ENCODE measurements at places on chromosomes 5 and 9.
A peak's percentile ranks its signal among the peaks of the same experiment; 100 is the strongest.

- DNase-seq = no peak
Observed at GRCh38 chr5:125011014-125011413, 264.6 kb upstream of the ZNF608 start.

DNA sequence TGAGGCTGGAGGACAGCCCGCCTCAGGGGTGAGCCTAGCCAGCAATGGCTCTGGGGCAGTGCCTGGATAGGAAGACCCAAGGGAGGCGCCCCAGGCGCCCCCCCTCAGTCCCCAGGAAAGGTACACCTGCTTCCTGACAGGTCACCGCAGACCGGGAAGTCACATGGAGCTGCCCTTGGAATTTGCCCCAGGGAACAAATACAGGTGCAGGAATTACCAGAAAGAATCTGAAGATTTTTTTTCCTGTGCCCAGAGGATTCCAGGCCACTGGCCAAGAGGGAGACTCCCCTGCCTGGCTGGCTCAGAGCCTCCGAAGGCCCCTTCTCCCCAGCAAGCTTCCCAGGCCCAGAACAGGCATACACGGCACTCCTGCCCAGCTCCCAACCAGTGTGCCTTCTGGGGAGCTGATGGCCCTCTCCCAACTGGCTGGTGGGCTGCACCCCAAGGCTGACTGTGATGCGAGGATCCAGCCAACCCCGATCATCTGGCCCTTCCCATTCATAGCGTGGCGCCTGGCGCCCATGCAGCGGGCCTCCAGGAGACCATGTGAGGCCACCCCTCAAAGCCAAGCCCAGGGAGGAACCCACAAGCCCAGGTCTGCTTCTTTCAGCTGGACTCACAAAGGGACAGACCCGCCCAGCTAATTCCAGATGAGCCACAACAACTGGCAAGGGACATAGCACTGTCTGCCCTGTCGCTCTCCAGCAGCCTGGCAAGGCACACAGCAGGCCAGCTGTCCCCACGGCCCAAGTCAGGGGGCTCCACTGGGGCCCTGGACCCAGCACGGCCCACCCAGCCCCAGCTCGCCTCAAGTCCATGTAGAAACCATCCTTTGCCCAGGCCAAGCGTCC lies 2.3 kb downstream of the TPRN start:
- DNase-seq = no peak

GRCh38 chr5:45062044-45062443 lies 253.3 kb downstream of the MRPS30 start:
- no peak for DNase-seq

DNA sequence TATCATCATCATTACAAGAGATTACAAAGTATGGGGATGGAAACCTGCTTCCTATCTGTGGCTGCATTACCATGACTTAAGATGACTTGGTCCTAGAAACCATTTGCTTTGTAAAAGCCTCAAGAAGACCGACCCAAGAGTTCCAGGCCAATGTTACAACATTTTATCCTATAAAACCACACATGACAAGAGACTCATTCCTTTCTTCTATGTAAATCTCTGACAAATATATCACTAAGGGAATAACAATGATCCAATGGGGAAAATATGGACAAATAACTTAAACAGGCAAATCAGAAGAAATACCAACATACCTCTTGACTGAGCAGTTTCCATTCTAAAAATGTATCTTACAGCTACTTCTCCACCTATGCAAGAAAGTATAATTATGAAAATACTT lies 44.3 kb upstream of the VPS13A start:
- DNase-seq = no peak

DNA sequence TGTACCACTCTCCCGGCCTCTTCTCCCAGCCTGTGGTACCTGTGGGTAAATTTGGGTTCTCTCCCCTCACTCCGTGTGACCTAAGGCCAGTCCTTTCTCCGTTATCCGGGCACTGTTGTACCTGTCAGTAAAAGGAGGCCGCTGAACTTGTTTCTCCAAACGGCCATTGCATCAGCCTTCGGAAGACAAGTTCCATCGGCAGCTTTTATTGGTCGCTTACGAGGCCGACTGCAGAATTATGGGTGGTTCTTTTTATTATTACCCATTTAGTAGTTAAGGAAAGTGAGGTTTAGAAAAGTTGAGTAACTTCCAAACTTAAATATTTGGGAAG lies 558 bp downstream of the GRPEL2 start:
- no peak for DNase-seq

DNA sequence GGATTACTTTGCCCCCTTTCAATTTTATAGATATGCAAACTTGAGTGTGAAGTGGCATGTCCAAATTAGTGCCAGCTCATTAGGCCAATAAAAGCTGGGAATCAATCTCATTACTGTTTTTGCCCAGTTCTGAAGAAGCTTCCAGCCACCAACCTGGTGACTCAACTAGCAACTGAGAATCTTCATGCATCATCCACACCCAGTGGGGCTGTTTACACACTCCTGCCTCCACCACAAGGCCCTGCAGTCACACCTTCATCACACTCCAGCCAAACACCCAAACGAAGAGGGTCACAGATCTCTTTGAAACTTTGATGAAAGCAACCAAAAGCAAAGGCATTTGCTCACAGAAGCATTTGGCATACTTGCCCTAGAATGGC lies 41.3 kb upstream of the S1PR3 start:
- DNase-seq = no peak

DNA sequence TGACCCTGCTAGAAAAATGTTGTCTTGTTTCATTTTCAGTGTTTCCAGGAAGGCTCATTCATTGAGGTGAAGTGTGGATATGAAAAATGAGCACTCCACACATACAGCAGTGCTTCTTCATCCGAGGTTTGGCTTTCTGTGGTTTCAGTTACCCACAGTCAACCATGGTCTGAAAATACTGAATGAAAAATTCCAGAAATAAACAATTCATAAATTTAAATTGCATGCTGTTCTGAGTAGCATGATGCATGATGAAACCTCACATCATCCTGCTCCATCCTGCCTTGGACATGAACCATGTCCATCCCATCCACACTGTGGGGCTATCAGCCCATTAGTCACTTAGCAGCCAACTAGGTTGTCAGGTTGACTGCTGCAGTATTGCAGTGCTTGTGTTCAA lies 10.4 kb upstream of the SLC45A2 start:
- DNase-seq = no peak

GRCh38 chr5:142572006-142572405 lies 113.9 kb downstream of the FGF1 start:
- no peak for DNase-seq

DNA sequence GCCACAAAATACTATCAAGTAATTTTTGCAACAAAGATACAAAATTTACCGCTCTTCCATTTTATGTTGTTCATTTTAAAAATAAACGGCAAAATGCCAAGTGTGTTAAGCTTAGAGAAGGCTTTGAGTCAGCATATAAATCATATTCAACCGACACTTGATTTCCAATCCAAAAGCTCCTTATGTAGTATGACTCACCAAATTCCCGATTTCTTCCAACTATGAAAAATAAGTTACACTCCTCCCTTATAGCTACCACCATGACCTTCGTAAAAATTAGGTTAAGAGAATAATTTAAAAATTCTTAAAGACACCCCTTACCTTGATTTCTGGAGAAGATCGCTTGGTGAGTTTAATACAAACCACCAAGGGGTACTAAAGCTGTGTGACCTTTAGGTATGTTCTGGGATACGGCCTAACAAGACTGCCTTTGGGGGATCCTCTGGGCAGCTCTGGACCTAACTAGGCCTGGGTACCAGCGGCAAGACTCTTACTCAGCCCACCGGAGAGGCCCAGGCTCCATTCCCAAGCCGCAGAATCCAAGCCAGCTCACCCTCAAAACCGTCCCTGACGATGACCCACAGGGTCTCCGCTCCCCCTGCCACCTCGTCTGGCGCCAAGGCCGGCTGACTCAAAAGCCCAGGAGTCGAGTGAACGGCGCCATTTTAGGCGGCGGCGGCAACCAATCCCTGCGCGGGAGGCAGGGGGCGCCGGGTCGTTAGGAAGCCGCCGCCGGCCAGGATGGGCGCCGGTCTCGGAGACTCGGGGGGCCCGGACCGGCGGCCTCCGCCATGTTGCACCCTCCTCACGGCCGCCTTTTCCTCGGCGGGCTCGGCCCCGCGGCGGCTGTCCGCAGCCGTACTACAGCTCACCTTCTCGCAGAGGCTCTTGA lies 739 bp downstream of the PPP2CA start:
- DNase-seq = peak; percentile 80

GRCh38 chr5:85388770-85389169 lies 1004.1 kb upstream of the EDIL3 start:
- no peak for DNase-seq

DNA sequence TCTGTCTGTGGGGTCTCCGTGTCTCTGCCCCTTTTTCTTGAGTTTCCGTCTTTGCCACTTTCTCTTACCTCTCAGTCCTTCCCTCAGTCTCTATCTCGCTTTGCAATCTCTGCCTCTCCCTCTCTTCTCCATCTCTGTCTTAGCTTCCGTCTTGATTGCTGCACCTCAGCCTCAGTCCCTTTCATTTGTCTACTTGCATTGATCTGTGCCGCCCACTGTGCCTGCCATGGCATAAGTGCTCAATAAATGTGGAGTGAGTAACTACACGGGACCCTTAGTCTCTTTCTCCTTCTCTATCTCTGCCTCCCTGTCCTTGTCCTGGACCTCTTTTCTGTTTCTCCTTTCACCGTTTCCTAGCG lies 6.6 kb downstream of the PCDHGC5 start:
- no peak for DNase-seq

GRCh38 chr5:11602298-11602697 lies 301.9 kb downstream of the CTNND2 start:
- no peak for DNase-seq

- no peak for DNase-seq
Observed at GRCh38 chr5:143231973-143232812, 171.3 kb downstream of the NR3C1 start.

GRCh38 chr5:179131321-179131835 lies 71.2 kb downstream of the ZNF354C start:
- DNase-seq = no peak

GRCh38 chr5:72417333-72418062 lies 89.7 kb downstream of the ZNF366 start:
- no peak for DNase-seq

DNA sequence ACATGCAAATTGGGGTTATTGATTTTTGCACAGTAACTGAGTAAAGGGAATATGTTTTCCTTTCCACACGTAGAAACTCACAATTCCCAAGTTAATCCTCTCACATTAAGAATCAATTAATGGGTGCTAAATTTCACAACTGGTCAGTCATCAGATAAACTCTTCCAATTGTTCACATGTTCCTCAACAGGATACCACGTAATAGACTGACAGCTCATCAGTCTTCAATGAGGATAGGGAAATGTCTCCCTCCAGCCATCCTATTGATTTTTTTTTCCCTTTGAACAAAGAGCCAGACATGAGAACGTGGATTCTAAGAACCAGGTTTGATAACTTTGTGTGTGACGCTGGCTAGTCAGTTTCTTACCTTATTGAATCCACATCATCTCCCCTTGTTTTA lies 768 bp upstream of the CER1 start:
- DNase-seq = no peak

DNA sequence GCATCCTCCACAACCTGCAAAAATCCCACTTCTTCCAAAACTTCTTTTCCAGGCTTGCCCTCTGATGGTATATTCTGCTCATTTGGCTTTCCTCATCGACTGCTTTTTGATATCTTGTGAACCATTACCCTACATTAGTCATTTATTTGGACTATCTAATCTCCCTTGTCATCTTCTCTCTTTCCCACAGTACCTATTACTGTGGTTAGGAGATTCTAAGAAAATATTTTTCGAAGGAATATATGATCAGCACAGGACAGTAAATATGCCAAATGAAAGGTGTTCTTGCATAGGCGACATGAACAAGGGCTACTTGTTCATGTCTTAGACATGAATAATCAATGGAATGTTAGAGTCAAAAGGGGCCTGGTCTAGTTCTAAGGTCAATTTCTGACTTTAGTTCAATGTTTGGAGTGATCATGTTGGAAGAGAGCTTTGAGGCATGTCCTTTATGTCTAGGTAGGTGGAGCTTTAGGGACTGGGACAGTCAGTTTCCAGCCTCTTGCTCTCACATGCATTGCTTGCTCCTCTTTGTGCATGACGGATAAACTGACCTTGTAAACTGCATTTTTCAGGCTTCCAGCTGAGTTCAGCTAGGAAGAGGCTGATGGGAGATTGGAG lies 243.4 kb upstream of the RPS23 start:
- no peak for DNase-seq

DNA sequence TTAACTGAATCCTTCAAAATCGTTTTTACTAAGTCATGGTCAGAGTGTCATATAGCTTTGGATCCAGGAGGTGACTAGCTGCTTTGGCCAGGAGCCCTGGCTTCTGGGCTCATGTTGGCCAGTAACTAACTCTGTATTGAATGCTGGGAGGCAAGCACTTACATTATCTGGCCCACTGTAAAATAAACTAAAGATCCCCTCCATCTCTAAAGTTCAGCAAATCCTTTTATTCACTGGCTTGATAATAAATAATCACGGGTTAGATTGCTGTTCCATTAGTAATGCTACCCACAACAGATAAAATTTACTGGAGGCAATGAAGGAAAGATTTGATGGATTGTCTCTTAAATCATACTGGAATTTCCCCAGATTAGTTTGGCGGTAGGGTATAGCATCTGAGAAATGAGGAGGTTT lies 382.2 kb upstream of the TLE4 start:
- DNase-seq = no peak

GRCh38 chr9:9186086-9186485 lies 1386.5 kb upstream of the DMAC1 start:
- DNase-seq = no peak

DNA sequence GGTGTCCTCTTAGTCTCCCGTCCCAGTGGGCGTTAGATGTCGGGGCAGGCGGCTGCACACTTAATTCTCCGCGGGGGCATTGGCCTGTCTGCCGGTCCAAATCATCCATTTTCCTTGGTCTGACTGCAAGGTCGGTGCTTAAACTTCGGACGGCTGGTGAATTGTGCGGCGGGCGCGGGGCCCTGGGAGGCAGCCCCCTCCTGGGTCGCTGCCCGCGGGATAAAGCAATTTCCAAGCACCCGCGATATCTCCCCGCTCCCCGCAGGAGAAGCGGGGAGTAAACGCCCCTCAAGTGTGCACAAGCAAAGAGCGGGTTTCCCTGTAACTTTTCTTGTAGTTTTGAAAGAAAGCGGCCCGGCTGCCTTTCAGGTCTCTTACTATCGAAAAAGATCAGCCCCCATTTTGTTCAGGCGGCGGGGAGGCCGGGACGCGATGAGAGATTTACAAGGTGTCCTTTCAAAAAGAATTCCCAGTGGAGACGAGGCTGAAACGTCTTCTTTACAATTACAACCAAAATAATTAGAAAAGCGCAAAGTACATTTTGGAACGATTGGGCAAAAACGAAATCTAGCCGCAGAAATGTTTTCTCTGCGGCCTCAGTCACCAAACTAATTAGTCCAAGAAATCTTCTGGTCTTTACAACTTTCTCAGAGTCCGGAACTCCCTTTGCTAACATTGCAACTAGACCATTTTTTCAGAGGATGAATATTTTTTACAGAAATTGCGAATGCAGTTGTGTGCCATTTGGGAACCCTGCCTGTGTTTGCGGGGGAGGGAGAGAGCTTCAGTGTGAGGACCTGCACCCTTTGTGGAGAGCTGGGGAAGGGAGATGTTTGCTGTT lies 1.8 kb downstream of the IRX1 start:
- no peak for DNase-seq

Measured in natural killer cell treated with Interleukin-12 subunit alpha and Interleukin-12 subunit beta and Interleukin-15 and Interleukin-18, amount 100 ng/mL, for 72 hours (primary cell).